Muscle of arm (tissue), 14 donors: ENCODE measurements at places on chromosomes 6 and 20.

DNA sequence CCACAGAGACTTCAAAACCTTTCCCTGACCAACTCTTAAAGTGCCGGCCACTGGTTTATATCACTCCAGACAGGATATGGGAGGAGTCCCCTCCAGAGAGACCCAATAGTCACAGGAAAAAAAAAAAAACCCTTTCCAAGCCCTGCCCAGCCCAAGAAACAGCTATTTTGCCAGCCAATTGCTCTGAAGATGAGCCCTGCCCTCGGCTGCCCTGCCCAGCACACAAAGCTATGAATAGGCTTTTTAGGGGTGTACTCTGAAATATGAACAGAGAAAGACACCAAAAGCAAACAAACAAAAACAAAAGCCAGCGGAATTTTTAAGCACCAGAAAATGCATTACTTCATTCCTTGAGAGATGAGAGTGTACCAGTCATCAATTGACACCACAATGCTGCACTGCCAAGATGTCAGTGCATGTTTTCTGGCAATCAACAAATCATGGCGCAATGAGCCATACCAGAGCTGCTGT is 275.1 kb downstream of the C6orf118 start:
- DNase-seq = no peak

DNA sequence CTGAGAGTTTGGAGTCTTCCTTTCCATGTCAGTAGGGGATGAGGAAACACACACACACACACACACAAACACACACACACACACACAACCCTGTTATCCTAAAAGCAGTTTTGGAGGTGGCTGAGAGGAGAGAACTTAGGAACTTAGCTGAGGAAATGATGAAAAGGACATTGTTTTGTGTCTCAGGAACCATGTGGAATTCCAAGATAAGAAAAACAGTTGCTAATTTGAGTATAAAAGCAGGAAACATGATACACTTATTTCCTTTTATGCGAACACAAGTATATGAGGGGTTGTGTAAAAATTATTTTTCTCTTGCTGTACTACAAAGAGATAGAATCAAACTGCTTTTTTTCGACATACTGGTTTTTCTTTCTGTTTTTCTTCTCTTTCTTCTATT is at the start of gene MYCT1:
MYCT1 (plus strand) TSS at position 264 of the 400 bp plus-strand sequence; CDS start at position 270, 6 bp downstream.
- no peak for DNase-seq

- no peak for DNase-seq
Observed at GRCh38 chr6:164130151-164130550, 715.6 kb downstream of the QKI start.

- DNase-seq = peak; percentile 58
Observed at GRCh38 chr6:6003621-6004366, 2.9 kb downstream of the NRN1 start.

GRCh38 chr6:56555438-56555872 is 87.2 kb downstream of the DST start:
- no peak for DNase-seq
